ENCODE measurements at places on chromosomes 6 and 20.

DNA sequence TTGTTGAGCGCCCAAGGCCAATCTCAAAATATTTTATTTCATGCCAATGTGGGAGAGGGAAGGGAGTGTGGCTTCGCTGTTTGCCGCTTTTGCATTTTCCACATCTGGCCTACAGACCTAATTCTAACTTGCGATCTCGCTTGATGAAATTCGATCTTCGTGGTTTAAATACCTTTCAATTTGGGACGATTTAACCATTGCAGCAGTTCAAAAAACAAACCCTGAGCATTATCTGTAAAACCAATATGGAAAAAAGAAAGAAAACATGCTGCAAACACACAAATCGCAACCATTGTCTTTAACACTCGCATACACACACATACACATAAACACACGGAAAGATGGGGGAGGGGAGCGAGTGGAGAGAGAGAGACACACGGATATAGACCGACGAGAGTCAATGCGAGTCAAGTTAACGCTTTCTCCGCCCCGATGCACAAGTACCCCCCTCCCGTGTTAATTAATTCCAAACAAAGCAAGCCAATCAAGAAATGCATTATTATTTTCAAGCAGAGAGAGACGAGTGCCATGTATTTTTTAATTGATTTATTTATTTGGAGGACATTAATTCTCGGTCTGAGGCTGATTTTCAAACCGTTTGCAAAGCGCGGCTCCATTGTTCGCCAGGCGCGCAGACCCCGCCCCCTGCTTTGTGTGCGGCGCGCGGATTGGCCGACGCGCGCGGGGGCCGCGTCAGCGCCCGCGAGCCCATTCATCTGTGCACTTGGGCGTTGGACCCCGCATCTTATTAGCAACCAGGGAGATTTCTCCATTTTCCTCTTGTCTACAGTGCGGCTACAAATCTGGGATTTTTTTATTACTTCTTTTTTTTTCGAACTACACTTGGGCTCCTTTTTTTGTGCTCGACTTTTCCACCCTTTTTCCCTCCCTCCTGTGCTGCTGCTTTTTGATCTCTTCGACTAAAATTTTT lies at the start of gene MARCKS:
Gene MARCKS, plus strand, starts transcription at position 721 of the 931 bp plus-strand sequence. CDS start 401 bp downstream, outside the sequence.
- no peak for DNase-seq

- DNase-seq: no peak
These were observed 8.5 kb upstream of the RSPO4 start for GRCh38 chr20:1010659-1011058.

- no peak for DNase-seq
These were observed 81.0 kb downstream of the AKAP7 start for GRCh38 chr6:131216246-131216645.

DNA sequence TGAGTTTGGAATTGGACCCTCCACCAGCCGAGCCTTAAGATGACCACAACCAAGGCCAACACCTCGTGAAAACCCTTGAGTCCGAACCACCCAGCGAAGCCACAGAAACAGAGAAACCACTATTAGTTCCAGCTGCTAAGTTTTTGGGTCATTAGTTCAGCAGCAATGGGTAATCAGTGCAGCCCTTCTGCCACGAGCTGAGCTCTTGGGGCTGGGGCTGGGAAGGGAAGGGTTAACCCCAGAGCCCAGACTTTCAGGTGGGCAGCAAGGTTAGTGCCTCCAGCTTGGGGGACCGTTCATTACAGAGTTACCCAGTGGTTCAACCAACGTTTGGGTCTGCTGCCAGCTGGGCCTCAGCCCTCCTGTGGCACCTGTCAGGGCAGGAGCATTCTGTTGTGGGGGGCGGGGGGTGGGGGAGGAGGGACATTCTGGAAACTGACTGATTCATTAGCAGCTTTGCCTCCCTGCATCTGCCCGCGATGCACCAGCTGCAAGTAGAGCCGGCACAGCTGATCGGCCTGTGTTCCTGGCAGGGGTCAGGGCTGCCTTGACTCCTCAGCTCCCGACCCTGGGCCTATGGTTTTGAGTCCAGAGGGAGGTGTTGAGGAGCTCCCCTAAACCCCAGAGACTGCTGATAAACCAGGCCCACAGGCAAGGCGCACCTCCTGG lies 52.7 kb downstream of the TGM2 start:
- DNase-seq: no peak

- no peak for DNase-seq
These were observed 487.2 kb downstream of the BTBD3 start for GRCh38 chr20:12404941-12405340.

- no peak for DNase-seq
These were observed 27.2 kb downstream of the DUSP22 start for GRCh38 chr6:319177-320131.

DNA sequence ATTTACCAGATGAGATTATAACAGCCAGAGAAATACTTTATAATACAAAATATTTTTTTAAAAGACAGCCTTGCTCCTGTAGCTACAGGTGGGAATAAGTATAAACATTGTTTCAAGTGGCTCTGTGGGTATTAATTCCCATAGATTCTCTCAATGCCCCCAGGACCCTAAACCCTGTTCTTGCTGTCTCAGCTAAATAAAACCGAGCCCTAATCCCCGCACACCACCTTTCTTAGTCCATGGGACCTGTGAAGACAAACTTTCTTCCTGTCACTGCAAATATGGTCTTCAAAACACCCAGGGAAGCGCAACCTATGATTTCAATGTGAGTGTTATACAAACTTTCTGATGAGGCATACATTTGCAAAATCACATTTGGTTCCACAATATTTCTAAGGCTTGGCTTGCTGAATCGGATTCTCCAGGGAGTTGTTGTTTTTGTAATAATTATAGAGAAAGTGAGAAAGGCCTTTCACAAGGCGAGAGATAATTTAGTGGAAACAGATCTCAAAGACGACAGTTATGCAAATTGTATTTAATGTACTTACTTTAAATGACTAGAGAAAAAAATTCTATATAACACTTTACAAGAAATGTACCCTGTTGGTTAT lies 11.1 kb downstream of the SMLR1 start:
- DNase-seq: no peak

- no peak for DNase-seq
These were observed 82.3 kb upstream of the PTPRT start for GRCh38 chr20:43271980-43272379.

GRCh38 chr6:52514514-52514913 lies 62.3 kb downstream of the TRAM2 start:
- DNase-seq: no peak

GRCh38 chr6:87728706-87729105 lies 26.7 kb upstream of the AKIRIN2 start:
- DNase-seq: no peak

DNA sequence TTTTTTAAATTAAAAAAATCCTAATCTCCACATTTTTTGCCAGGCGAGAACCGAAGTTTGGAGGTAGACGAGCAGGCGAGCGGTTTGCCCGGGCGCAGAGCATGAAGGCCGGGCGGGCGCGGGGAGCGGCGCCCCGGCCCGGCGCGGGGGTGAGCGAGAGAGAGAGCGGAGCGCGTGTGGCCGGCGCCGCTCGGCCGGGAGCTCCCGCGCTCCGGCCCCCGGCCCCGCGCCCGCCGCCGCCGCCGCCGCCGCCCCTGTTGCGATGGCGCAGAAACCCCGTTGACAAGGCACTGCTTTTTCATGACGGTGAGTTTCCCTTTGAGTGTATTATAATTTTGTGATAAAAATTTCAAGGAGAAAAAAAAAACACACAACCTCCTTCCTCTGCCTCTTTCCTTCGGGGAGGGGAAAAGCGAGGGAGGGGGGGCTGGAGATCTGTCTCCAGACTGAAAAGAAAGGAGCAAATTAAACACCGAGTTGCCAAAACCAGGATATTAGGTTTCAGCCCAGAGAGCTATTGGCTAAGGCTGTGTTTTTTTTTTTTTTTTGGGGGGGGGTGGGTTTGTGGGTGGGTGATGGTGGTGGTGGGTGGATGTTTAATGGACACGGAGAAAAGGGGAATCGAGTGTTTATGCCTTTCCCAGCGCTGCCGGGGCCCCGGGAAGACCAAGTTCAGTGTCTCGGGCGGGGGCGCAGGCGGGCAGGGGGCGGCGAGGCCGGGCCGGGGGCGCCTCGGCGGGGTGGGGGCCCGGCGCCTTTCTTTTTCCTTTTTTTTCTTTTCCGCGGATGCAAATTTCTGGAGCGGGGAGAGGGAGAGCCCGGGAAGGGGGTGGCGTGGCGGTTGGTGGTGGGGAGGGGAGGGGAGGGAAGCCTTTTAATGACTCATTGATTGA lies at the start of gene BICRAL:
Gene BICRAL, plus strand, starts transcription at position 257 of the 893 bp plus-strand sequence. CDS start 39,971 bp downstream, outside the sequence.
- DNase-seq: peak; percentile 72

DNA sequence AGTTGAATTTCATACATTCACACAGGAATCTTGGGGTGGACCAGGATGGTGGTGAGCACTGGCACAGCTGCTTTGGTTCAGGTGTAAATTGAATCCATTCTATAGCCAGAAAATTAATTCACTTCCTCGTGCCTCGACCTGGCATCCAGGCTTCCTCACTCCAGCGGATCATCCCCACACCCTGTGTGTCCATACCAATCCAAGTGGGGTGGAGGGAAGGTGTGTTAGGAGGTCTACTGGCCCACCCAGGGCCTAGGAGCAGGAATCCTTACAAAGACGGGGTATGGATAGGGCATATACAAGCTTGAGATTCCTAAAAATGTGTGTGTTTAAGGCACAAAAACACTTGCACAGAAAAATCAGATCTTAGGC lies 81.8 kb upstream of the SLC24A3 start:
- no peak for DNase-seq

DNA sequence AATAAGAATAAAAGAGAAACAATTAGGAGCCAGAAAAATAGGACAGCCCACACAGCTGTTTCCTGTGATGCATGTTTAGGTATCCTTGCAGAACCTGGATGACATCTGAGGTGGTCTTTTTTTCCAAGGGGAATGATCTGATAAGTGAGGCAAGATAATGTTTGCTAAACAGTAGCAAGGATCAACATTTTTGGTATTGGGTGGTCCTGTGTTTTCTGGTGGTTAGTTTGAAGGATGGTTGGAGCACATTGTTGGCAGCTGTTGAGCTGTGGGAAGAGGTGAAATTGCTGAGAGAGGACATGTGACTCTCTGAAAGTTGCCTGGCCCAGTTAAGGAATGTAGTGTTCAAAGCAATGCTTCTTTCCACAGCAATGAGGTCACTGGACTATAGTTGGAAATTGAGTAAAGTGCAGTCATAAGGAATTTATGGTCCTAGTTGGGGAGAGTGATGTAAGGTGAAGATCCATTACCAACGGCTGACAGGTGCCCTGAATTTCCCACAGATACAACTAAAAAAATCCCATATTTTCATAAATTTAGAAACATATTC lies 270.2 kb upstream of the IMPG1 start:
- DNase-seq: no peak

DNA sequence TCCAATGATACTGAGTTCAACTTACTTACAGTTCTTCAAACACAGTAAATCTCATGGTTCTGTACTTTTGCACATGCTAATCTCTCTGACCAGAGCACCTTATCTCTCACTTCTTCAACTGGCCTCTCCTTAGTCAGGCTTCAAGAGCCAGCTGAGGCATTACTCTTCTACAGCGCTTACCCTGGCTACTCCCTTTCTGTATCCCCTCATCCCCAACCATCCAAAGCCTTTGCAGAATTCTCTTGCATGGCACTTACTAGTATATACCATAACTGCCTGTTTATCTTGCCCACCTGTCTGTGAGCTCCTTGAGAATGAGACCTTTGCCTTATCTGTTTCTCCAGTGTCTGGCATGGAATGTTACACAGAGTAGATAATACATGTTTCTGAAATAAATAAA lies 49.2 kb downstream of the SESN1 start:
- DNase-seq: no peak

DNA sequence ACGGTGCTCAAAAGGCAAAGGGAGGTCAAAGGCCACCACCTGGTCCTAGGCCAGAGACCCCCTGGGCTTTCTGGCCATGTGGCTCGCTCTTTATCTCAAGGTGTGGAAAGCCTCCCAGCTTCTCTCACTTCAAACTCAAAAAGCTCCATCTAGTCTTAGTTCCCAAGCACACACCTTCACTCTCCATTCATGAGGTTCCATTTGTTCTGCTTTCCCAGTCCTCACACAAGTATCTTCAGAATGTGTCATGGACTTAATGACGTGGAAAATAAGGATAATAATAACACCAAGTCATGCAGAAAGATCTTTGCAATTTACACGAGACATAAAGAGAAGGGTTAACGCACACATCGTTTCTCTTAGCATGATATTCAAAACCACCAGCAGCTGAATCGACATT lies 219.3 kb downstream of the GMDS start:
- no peak for DNase-seq

GRCh38 chr6:135115411-135115810 lies 60.8 kb upstream of the HBS1L start:
- DNase-seq: no peak

DNA sequence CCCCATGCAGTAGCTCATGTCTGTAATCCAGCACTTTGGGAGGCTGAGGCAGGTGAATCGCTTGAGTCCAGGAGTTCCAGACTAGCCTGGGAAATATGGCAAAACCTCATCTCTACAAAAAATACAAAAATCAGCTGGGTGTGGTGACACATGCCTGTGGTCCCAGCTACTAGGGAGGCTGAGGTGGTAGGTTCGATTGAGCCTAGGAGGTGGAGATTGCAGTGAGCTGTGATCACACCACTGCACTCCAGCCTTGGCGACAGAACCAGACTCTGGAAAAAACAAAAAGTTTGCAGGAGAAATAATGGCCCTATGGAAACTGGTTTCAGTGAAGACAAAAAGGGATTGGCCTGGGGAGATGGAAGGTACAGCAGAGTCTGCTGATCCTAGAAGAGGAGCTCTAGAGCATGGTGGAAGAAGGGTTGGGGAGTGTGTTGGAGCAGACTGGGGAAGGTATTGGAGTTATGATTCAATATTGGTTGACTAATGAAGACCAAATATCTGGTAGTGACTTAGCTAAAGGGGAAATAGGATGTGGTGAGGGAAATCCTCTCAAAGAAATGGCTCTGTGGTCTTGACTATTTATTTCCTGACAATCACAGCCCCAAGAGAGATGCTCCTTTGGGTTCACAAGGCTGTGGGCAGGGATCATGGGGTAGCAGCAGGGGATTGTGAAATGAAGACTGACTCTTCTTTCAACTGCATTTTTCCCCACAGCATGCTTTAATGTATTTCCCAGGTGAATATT lies 281.9 kb downstream of the UTRN start:
- peak; percentile 13 for DNase-seq

All from bone marrow (tissue), 2 donors.